HT-29 (cell line): ENCODE measurements at places on chromosomes 7 and 10.

DNA sequence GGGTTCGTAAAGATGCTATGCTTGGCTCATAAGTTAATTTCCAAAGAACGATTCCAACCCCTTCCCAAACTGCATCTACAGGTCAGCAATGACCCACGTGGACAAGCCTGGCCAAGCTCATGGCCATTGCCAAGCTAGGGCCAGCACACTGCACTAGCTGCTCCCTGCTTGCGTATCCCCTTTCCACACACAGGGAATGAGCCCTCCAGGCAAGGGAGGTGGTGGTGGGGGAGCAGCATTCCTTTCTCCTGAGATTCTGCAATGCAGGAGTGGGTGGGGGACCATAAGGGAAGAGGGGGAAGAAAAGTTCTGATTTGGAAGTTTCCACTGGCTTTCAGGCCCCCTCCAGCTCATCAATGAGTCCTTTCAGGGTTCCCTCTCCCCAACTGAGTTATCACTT is 56.0 kb downstream of the SH3PXD2A start:
- no peak for DNase-seq

- DNase-seq, result peak; percentile 13
Measured at GRCh38 chr10:22550732-22551131, 163.6 kb downstream of the PIP4K2A start.

DNA sequence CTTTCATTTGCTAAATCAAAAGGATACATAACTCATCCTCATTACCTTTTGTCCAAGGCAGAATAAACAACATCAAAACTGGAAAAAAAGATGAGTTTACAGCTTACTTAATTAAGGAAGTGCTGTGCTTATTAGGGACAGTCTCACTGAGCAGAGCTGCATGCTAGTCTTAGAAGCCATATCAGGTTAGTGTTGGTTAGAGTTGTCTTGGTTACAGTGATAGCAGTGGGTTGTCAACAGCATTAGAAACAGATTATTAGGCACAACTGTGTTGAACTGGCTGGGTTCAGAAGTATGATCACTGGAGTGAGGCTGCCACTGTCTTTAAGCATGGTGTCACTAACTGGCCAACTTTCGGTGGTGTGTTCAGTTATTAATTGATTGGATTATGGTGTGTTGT is 503.9 kb upstream of the IGFBP3 start:
- DNase-seq, result no peak

DNA sequence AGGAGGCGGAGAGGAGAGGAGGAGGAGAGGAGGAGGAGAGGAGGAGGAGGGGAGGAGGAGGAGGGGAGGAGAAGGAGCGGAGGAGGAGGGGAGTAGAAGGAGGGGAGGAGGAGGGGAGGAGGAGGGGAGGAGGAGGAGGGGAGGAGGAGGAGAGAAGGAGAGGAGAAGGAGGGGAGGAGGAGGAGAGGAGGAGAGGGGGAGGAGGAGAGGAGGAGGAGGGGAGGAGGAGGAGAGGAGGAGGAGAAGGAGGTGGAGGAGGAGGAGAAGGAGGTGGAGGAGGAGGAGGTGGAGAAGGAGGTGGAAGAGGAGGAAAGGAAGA is 15.5 kb upstream of the CRCP start:
- no peak for DNase-seq

- no peak for DNase-seq
Measured at GRCh38 chr10:91210014-91210413, 10.4 kb upstream of the PCGF5 start.

DNA sequence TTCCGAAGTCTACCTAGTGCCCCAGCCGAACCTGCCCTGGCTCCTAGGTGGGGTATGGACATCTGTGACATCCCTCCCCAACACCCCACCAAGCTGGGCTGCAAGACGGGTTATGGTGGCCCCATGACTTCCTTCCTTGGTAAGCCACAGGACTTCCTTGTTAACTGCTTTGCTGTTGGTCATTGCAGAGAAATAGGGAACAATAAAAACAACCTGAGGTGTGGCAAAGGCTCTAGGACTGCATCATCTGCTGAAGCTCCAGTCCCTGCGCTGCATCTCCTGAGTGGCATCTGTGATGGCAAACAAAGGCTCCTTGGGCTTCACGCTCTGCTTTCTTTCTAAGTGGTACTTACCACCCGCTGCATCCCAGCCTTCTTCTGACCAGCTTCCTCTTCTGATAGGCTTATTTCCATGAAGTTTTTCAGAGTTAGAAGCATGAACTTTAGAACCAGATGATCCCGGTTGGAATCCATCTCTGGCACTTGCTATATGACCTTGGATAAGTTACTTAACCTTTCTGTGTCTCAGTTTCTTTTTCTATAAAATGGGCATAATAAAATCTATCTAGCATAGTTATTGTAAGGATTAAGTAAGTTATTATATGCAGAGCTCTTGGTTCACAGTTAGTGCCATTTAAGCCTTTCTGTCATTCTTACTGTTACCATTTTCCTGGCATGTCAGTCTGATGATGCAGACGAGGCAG is 216.8 kb downstream of the RPS24 start:
- DNase-seq, result no peak

- no peak for DNase-seq
Measured at GRCh38 chr10:61454541-61454940, 1.4 kb upstream of the TMEM26 start.

DNA sequence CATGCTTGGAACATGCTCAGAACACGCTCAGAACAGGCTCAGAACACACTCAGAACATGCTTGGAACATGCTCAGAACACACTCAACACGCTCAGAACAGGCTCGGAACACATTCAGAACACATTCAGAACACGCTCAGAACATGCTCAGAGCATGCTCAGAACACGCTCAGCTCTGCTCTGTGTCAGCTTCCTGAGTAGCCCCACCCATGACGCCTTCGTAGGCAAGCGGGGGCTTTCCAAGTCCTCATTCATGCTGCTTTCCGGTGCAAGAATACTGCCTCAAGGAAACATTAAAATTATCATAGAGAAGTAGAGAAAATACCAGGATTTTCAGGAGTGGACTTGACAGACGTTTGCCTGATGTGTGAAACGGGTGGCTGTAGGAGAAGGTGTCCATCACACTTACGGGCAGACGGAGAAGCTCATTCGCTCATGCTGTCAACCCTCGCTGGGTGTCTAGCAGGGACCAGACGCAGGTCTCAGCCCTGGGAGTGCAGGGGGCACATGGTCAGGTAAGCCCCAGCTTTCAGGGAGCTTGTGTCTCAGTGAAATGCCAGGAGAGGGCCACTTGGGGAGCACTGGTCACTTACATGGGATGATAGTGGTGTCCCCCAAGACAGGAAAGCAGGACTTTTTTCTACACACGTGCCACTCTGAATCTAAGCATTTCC is 24.7 kb downstream of the EN2 start:
- DNase-seq, result no peak
